LNCaP clone FGC (cell line): ENCODE measurements at places on chromosomes 12 and 14.

DNA sequence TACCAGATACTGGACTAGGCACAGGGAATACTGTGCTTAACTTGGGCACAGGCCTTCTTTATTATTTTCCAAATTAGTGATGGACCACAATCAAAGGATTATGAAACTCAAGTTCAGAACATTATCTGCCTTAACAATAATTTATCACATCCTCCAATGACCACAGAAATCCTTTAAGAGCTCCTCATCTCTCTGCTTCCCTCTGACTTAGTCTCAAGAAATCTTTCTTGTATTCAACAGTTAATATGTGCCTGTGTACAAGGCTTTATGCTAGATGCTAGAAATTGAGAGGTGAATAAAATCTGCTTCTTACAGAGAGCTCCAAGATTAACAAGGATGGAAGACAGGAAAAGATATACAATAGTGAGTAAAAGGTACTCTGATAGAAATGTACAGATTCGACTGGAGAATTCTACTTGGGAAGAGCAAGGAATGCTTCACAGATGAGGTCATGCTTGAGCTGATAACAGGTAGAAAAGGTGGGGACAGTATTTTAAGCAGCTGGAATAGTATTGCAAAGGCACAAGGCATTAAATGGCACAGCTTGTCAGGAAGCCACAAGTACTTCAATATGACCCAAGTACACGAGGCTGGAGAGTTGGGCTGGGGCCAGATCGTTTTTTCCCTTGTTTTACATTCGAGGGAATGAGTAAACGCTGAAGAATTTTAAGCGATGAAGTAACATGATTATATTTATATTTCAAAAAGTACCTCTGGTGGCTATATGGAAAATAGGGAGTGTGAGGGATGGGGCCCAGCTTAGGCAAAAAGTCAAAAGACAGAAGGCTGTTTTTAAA, 55.1 kb upstream of the ARID2 start:
- DNase-seq = no peak

DNA sequence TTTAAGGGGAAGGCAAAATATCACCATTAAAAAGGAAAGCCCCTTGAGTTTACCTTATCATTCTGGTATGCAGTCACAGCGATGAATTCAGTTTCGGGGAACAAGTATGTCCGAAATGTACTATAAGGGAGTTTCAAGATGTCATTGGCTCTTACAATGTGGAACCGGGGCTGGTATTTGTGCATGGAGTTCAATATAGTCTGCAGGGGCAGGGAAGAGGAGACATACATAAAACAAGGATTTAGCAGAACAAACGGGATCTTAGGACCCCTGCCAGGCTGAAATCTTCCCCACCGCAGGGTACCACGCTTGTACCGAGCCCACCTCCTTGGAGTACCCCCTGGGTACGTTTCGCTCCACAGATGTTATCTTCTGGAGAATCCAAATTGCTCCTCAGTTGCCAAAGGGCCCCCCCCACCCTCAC, 4.5 kb downstream of the TBX3 start:
- no peak for DNase-seq

DNA sequence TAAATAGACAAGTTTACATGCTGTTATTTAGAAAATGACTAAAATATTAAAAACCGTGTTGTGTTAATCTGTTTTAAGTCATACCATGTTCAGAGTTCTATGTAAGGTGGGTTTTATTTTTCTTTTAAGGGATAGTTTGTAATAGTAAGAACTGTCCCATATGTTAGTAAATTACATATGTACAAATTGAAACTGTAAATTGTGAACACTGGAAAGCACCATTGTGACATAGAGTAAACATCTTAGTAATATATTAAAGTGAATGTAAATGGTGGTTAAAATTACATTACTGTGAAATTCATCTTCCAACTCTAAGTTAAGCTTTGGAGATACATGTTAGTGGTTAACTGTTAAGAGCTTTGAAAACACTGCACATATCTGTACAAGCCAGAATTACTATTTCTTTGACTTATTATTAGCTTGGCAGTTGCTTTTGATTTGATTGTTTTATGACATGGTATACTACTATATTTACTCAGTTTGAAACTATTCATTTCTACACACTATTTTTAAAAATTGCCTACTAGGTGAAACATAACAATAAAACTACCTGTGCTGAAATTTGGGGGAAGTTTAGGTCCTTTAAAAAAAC, 27.4 kb upstream of the DIP2B start:
- DNase-seq = no peak

DNA sequence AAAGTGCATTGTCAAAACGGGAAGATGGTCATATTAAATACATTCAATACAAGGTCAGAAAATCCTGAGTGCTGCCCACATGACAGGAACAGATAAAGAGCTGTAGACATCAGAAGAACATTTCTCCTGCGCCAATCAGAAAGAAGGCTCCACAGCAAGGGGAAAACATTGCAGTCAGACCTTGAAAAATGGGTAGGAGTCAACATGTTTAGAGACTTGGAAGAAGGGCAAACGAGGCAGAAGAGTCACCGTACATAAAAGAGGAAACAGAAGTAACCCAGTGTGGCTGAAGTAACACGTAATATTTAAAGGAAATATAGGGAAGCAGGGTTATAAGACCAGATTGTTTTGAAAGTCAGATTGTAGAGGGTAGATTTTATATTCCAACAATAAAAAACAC, 11.9 kb downstream of the SPPL3 start:
- DNase-seq = no peak

GRCh38 chr14:20682435-20683124, 1.8 kb upstream of the RNASE4 start:
- DNase-seq = peak; percentile 85
